ENCODE measurements at places on chromosomes 13 and 19. TPM values are rescaled to one million over a fixed set of nuclear protein-coding genes. Genes with fewer than 3 reads are reported as not detected.

GRCh38 chr13:40477623-40478608, 188.5 kb downstream of the FOXO1 start:
- DNase-seq = no peak

The FSTL3 gene
- total RNA-seq = 7.2 TPM

- DNase-seq = peak; percentile 67
Observed at GRCh38 chr13:39765801-39766463, 110.5 kb downstream of the COG6 start.

- DNase-seq = no peak
Observed at GRCh38 chr13:43401361-43401760, 378.0 kb downstream of the DNAJC15 start.

The BRCA2 gene
- total RNA-seq = 24.7 TPM

The TTC9B gene
- total RNA-seq = not detected

- no peak for DNase-seq
Observed at GRCh38 chr13:60494296-60494695, 97.3 kb downstream of the TDRD3 start.

DNA sequence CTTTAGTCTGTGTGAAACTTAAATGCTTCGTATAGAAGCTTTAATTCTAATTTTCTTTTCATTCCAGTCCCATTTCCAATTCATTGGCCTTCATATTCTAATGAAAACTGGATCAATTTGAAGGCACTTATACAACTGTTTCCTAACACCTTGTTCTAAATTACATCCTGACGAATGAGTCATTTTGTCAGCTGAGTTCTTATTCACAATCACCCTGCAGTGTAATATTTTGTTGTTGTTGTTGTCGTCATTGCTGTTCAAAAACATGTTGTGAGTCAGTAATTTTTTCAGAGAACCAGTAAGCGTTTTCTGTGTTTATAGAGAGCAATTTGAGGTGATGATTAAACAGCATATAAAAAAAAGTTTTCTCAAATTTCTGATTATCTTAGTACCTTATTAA, 290.0 kb downstream of the PCDH9 start:
- no peak for DNase-seq

DNA sequence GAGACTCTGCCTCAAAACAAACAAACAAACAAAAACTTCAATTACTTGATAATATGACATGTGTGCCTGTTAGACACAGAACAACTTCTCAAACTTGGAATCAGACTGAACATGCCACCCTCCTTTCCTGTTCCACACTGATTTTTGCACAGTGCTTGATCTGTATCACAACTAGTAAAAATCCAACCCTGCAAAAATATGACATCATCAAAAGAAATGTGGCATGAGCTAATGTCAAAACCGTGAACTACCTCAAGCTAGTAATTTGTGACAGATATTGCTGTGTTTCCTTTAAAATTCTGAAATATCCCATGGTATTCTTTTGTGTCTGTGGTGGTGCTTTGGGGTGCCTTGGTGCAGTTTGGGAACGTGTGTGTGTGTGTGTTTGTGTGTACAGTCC, 8.2 kb downstream of the MYCBP2 start:
- DNase-seq = no peak

- DNase-seq = no peak
Observed at GRCh38 chr13:33135097-33135496, 118.9 kb downstream of the KL start.

The ACTMAP gene
- 9.4 TPM for total RNA-seq

The PSG11 gene
- total RNA-seq = not detected

The CDX2 gene
- total RNA-seq = not detected

GRCh38 chr13:79432992-79433391, 26.9 kb upstream of the RBM26 start:
- DNase-seq = no peak

- no peak for DNase-seq
Observed at GRCh38 chr13:80224468-80224867, 116.5 kb downstream of the SPRY2 start.

The ZNF256 gene
- 3.2 TPM for total RNA-seq
